ENCODE measurements at places on chromosomes 16 and 17.
A peak's percentile ranks its signal among the peaks of the same experiment; 100 is the strongest.

- DNase-seq = no peak
These were observed 51.7 kb downstream of the ARHGAP27 start for GRCh38 chr17:45380991-45381390.

DNA sequence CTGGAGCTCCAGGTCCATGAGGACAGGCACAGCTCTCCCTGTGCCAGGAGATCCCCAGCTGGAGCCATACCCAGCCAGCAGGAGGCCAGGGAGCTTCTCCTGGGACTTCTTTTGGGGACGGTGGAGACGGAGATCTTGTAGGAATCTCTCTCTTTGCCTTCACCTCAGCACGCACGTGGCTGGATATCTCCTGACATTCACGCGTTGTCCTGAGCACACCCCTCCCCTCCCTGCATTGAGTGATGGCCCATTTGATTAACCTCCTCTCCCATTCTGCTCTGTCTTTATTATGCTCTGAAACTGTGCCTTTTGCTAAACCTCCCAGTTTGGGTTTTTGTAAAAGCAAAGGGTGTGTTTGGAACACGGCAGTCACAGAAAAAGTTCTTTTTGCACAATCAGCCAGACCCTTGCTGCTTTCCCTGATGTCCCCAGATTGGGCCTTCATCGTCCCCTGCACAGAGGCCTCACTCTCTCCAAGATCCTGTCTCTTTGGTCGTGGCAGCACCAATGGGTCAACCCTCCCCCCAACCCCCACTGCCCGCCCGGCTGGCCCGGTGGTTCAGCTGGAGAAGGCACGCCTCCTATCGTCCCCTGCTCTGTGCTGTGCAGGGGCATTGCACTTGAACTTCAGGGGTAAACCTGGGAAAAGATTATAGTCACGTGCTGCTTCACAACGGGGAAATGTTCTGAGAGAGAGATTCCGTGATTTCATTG, 32.5 kb upstream of the LGALS9 start:
- no peak for DNase-seq

DNA sequence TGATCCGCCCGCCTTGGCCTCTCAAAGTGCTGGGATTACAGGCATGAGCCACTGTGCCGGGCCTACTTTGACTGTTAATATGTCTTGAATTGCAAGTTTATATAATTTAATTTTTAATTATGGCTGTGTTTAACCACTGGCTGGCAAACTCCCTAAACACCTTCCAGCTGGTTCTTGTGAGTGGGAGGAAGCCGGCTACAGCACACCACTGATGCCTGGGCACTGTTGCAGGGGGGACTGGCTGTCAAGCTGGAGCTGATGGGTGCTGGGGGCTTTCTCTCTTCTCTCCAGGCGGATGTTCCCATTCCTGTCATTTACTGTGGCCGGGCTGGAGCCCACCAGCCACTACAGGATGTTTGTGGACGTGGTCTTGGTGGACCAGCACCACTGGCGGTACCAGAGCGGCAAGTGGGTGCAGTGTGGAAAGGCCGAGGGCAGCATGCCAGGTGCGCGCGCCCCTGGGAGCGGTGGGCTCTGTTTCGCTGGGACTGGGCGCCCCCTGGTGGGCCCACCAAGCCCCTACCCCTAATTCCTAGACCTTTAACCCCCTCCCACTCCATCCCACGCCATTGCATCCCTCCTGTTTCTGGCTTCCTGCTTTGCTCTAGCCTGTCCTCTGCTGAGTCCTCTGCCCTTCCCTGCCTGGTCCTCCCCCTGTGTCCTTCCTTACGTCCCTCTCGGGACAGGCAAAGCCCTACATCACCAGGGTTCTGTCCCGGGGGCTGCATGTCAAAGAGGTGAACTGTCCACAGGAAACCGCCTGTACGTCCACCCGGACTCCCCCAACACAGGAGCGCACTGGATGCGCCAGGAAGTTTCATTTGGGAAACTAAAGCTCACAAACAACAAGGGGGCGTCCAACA, 9.5 kb downstream of the TBX21 start:
- no peak for DNase-seq

DNA sequence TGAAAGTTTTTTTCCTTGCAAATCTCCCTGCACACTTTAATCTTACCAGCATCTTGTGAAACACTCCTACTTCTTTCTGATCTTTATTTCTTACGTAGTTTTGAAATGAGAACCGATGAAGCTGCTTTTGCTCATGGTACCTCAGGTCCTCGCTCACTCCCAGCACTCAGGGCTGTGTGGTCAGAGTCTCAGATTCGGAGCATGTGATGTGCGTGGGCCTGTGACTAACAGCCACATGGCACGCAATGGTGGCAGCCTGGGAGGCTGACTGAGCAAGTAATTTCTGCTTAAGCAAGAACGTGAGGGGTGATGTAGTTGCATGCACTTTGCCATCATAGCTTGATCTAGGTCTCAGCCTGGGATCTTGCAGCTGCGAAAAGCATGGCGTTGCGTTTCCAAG, 624.3 kb downstream of the MAF start:
- DNase-seq = no peak

- DNase-seq = no peak
These were observed 3.4 kb upstream of the SSH2 start for GRCh38 chr17:29933379-29933778.

DNA sequence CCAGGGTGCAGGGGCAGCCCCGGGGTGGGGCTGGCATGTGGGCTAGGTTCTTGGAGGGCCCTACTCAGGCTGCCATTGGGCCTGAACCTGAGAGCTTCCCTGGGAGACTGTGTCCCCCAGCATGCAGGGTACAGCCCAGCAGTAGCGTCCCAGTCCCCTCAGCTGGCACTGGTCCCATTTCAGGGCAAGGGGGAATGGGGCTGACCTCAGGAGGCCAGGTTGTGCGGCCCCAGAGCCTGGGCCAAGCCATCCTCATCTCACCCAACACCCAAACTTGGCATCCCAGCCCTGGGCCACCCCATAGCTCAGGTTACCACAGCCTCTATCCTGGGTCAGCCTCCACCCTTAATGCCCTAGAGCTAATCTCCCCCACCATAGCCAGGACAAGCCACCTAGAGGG, 6.3 kb downstream of the PLXDC1 start:
- DNase-seq = no peak

DNA sequence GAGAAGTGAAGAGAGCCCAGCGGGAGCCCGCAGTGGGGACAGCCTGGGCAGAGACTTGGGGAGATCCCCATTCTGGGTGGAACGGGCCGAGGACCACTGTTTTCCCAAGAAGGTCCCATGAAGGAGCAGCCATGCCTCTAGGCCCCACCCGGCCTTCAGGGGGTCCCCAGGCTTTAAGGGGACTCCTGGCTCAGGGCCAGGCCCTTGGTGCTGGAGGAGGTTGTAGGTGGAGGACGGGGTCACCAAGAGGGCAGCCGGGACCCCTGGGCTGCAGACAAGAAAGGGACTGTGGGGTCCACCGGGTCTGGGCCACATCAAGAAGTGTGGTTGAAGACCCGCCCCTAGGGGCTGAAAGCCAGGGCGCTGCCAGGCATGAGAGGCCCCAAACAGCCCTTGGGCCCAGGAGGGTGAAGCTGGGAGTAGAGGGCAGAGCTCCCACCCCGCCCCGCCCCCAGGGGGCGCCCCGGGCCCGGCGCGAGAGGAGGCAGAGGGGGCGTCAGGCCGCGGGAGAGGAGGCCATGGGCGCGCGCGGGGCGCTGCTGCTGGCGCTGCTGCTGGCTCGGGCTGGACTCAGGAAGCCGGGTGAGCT, at the start of gene PRSS21:
PRSS21 (plus strand) TSS at position 487 of the 589 bp plus-strand sequence; CDS start at position 519, 32 bp downstream.
- no peak for DNase-seq

DNA sequence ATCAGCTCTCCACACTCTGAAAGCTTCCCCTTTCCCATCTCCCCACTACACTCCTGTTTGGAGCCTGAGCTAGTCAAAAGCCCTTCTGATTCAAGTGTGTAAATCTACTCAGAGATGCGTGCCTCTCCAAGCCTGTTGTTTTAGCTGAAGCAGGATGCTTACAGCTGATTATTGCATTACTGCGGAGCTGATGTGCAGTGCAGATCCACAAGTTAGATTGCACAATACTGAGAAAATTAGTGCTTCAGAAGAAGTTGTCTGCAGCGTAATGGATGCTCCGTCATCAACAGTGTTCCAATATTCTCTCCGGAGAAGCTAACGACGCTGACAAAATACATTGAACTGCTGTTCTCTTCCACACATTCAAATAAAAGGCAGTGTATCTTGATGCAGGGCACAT, 44.8 kb upstream of the NLRP1 start:
- DNase-seq = no peak

- no peak for DNase-seq
These were observed 88.5 kb downstream of the CLEC16A start for GRCh38 chr16:11032922-11033291.

GRCh38 chr17:64326420-64327054, 63.5 kb upstream of the TEX2 start:
- no peak for DNase-seq

GRCh38 chr17:56325313-56326000, 172.2 kb downstream of the ANKFN1 start:
- DNase-seq = no peak

DNA sequence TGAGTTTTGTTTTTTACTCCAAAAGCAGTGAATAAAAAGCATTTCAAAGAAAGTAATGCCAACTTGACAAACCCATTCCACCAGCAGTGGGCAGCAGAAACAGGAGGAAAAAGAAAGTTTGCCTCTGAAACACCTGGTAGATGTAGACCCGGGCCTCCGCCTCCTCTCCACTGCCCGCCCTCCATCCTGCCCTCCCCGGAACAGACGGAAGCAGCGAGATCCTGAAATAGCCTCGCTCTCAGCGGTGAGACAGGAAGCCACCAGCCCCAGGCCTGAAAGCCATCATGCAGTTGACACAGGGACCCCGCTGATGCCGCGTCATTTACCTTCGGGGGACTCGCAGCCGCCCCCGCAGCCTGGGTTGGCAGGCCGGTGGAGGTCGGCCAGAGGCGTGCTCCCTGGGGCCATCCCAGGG, 67.8 kb downstream of the C16orf78 start:
- peak; percentile 40 for DNase-seq

- no peak for DNase-seq
These were observed 996 bp downstream of the SLC25A10 start for GRCh38 chr17:81713004-81713555.

DNA sequence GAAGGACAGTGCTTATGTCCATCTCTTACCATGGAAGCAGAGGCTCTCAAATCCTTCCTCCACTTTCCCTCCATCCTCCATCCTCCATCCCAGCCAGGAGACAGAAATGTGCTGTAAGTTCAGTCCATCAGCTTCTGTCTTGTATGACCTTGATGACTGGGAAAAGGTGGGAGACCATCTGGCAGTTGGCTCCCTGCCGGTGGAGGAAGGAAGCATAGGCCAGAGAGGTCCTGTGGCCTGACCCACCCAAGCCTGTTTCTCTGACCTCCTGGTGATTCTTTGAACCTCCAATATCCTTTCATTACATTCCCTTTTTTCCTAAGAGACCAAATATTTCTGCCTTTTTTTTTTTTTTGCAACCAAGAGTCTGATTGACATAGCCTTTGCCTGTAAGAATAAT, 215.3 kb downstream of the ABCC12 start:
- no peak for DNase-seq

DNA sequence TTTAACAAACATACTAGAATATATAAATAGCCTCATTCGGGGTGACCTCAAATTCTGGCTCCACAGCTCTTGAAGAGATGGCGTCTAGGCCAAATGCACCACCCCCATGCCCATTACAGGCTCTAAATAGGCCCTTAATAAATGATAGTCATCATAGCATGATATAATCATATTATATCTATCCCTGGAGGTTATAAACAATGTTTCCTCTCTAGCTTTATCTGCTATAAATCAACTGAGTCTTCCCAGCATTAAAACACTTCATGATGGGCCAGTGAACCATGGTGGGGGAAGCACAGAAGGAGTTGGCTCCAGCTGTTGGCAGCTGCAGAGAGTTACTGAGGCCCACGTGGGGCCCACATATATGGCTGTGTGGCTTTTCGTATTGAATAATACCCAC, 214.9 kb upstream of the MPHOSPH6 start:
- no peak for DNase-seq

- DNase-seq = no peak
These were observed 210.6 kb upstream of the KCNJ16 start for GRCh38 chr17:69864462-69864861.

- no peak for DNase-seq
These were observed 2.3 kb downstream of the MYH1 start for GRCh38 chr17:10516065-10516464.

GRCh38 chr17:53633856-53634255, 188.9 kb upstream of the KIF2B start:
- DNase-seq = no peak

DNA sequence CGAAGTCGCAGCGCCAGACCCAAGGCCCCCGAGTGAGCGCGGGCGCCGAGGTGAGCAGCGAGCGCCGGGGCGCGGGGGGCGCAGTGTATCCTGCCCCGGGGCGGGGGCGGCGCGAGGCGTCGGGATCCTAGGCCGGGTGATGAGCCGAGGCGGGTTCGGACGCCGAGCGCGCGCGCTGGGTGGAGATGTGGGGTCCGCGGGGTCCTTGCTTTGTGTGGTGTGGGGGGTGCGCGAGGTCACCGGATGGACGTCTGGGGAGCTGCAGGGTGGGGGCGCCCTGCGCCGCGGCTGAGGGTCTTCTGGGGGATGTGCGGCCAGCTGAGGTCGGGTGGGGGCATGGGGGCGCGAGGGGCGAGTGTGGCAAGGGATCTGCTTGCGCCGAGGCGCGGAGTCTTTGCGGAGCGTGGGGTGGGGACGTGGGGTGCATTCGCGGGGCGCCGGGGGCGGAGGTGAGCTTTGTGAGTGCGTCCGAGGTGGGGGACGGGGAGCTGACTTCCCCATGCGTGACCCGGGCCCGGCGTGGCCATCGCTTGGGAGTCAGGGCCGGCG, 560 bp downstream of the RAI1 start:
- no peak for DNase-seq

GRCh38 chr17:80501741-80502577, 25.6 kb upstream of the NPTX1 start:
- no peak for DNase-seq

DNA sequence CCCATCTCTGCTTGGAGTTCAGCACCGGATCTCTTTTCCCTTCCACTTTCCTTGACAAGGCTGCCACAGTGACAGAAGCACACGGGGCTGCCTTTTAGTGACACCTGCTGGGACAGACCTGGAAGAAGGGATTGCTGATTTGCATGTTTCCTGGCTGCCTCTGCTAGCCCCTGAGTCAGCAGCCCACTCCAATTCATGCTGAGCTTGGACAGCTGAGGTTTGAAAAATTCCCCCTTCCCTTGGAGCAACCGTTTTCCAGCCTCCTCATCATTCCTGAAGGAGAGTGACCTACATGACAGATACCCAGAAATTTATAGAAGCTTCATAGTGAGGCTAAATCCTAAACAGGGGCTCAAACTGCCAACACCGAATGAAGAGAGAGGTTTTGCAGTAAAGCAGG, 18.8 kb upstream of the RBL2 start:
- peak; percentile 56 for DNase-seq

GRCh38 chr16:85159179-85159980, 47.1 kb upstream of the CIBAR2 start:
- no peak for DNase-seq

Measured in iPS DF 19.7 (cell line).